ENCODE measurements at places on chromosomes 5 and 9.

GRCh38 chr9:133990366-133991213, 1.5 kb downstream of the VAV2 start:
- peak; percentile 55 for DNase-seq

GRCh38 chr5:170390472-170390871, 1.3 kb upstream of the KCNMB1 start:
- no peak for DNase-seq

DNA sequence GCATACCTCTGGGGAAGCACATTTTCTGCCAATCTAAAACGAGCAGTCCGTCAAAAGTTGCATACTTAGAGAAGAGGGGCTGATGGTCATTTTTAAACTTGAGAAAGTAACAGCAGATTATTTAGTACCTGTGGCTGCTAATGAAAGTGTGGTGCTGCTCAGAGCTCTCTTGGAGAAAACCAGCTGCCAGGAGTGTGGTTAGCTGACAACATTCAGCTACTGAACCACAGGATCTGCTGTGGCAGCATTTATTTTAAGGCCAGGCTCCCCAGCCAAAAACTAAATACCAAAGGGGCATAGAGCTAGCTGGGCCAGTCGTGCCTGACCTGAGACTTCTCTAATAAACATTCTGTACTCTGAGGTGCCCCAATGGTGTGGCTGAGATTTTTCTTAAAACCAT, 203.6 kb downstream of the EDIL3 start:
- DNase-seq = peak; percentile 17

DNA sequence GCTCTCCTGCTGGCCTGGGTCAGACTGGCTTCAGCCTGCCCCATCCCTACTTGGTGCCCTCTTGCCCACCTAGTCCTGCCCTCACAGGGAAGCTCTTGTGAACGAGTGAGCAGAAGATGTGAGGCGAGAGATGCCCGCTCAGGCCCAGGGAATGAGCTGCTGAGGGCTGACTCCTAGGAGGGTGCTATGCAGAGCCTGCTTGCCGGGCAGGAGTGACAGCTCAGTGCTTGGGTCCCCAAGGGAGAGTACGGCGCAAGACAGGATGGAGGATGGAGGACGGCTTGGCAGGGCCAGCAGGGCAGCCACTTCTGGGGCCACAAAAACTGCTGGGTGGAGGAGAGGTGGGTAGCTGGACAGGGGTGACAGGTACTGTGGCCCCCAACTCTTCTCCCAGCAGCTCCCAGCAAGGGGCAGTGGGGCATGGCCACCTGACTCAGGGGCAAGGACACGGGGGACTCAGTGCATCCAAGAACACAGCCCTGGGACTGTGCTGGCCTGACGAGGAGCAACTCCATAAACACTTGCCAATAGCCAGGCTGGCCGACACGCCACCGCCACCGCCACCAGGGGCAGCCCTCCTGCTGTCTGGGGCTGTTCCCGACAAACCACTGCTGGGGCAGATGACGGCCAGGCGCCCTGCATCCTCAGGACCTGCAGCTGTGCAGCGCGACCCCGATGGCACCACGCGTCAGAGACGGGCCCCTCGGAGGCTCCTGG, 55.6 kb upstream of the UBAC1 start:
- DNase-seq = no peak

DNA sequence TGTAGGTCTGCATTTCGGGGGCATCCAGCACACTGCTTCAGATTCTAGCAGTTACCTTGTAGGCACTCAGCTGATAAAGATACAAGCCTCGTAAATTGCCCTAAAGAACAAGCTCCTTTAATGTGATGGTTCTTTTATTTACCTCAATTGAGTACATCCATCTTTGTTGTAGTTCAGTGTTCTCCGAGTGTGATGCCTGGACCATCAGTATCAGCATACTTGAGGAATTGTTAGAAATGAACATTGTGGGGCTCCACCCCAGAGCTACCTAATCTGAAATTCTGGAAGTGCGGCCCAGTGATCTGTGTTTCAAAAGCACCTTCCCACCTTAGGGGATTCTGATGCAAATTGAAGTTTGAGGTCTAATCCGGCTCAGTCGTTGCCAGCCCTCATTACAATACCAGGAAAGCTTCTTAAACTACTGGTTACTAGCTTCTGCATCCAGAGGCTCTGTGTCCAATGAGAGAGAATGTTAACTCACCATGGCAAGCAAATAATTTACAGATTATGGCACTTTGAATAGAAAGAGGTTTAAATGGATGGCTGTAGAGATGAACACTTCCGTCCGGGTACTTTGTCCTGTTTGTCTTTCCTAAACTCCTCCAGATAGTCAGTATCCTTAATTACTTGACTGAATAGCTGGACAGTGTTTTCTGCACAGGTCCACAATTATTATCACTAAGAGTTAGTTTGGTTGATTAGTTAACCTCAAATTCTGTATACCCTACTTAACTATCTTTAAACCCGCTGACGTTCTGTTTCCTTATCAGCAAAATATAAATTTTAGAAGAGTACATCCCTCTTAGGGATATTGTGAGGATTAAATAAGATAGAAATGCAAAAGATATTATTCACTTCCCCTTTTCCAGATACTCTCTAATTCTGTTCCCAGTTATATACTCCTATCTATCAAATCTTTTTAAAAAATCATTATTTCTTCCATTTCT, 47.9 kb downstream of the RAI14 start:
- DNase-seq = no peak

GRCh38 chr9:72431036-72431435, 66.0 kb upstream of the ZFAND5 start:
- peak; percentile 5 for DNase-seq

DNA sequence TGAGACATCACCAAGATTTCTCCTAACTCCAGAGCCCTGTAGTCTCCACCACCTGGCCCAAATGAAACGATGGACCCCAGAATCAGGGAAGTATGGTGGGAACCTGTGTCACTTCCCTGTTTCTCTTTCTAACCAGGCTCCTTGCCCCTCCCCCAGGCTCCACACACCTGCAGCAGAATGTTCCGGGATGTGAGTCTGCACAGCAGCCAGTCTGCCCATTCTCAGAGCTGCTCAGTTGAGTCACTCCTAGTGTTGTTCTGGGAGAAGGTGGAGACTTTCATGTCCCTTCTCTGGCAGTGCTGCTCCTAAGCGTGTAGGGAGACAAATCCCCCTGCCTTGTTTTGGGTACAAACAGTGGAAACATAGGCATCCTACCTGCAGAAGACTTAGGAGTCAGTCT, 76.0 kb upstream of the XPA start:
- no peak for DNase-seq

DNA sequence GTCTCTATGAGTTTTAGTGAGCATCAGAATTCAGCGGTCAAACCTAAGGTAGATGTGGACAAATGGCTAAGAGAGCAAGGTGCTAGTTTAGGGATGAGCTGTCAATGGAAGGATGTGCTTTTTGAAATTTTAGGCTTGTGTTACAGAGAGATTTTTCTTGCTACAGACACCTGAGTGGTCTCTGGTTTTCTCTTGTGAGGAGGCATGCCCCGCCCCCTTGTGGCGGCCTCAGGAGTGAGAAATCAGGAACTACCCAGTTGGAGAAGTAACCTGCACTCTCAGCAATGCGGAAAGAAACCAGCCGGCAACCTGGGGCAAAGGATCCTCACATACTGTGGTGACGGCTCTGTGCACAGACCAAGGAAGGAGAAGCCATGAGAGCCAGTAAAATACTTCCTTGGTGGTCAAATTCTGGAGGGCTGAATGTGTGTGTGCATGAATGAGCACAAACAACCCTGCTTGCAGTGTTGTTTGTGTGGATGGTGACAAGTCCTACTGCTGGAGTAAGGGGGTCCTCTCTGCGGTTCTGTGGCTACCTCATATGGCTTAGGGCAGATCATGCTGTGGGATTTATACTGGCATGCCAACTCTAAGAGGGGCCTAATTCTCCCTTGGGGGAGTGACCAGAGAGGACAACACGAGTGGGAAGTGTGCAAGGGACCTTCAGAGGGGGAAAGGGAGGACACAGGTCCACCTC, 16.7 kb upstream of the HSD17B4 start:
- peak; percentile 33 for DNase-seq

DNA sequence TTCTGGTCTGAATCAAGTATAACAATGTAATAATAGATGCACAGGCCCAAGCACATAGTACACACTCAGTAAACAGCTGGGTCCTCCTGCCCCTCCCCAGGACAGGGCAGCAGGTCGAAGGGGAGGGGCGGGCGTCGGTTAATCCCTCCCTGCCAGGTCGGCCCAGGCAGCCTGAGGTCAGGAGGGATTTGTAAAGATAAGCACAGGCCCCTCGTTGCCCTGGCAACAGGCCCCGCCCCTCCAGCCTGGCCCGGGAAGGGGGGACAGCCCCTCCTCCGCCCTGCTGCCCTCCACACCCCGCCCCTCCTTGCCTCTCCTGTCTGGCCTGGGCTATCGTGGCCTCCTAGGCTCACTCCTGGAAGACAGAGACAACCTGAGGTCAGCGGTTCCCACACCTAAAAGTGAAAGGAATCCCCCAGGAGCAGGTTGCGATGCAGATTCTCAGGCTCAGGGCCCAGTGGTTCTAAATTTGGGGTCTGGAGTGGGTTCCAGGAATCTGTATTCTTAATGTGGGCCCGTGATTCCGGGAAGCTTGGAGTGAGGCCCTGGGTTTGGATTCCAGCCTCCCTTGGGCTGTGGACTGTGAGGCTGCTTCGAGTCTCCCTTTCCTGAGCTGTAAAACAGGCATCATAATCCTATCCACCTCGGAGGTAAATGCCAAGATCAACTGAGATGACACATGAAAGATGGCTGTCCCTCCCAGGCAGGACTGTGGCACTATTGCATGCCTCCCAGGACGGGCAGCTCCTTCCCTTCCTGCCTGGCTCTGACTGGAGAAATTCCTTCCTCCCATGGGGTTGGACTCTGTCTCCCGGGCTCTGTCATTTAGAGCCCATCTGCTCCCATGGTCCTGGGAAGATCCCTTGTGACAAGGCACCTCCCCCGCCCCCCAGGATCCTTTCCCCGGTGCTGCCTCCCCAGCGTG, 4.4 kb downstream of the CRB2 start:
- no peak for DNase-seq

- no peak for DNase-seq
Measured at GRCh38 chr5:80990527-80990926, 30.4 kb downstream of the RASGRF2 start.

DNA sequence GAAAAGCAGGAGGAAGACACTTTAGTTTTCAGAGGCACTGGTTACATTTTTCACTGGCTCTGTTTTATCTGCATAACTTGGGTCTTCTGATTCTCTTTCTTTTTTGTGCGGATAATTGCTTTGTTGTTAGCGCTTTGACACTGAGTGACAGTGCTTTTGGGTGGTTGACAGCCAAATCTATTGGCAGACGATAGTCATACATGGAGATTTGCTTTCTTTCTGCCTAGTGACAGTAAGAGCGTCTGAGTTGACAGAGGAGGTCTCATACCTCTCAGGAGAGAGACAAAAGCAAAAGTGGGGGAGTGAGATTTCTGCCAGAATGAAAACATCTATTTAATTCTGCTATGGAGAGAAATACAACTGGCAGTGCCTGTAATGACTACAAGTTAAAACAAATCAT, 2278.0 kb upstream of the WWC1 start:
- DNase-seq = no peak

- DNase-seq = no peak
Measured at GRCh38 chr5:131206772-131207171, 36.0 kb downstream of the LYRM7 start.

- DNase-seq = no peak
Measured at GRCh38 chr5:176822041-176822792, 11.9 kb downstream of the UNC5A start.

DNA sequence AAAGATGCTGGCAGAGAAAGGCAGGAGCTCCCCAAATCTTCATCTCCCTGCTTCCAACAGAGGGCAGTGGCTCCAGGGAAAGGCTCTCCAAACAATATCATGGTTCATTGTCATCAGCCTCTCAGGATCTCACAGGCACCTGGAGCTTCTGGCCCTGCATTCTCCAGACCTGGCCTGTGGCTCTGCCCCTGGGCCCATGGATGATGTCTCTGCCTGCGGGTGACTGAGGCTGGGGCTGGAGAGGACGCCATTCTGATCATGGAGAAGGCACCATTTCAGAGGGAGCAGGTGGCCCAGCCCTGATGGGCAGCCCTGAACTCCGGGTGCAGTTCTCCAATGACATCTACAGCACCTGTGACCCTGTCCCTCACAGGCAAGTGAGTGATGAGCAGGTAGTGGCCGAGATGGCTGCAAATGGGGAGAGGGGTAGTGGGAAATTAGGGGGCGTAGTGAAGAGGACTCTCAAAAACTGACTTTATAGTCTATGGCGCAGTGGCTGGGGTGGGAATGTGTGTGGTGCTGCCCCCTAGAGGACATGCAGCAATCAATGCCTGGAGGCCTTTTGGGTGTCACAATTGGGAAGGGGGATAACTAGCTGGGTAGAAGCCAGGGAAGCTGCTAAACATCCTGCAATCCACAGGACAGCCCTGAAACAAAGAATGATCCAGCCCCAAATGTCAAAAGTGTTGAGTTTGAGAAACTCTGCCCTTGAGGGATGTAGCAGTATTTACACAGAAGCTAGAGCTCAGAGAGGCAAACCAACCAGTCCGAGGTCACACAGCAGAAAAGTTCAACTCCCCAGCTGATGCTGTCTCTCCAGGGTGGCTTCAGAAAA, 3.2 kb downstream of the SH3PXD2B start:
- DNase-seq = peak; percentile 41

DNA sequence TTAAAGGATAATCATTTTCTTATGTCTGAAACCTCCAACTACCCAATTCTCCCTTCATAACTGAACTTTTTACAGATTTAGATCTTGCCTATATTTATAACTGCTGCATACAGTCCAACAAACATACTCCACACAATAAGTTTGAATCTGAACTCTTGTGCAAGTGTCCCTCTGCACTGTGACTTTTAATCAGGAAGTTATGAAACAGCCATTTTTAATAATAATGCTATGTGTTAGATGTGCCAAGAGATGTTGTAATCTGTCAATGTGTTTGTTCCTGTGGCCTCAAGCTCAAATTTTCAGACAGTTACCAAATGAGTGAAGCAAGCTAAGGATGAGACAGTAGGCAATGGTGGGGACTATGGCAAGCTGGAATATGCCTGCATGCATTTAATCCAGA, 57.6 kb upstream of the MTAP start:
- peak; percentile 86 for DNase-seq

GRCh38 chr5:100706776-100707175, 171.6 kb downstream of the FAM174A start:
- peak; percentile 2 for DNase-seq

- DNase-seq = no peak
Measured at GRCh38 chr5:113527746-113528145, 14.3 kb downstream of the YTHDC2 start.

DNA sequence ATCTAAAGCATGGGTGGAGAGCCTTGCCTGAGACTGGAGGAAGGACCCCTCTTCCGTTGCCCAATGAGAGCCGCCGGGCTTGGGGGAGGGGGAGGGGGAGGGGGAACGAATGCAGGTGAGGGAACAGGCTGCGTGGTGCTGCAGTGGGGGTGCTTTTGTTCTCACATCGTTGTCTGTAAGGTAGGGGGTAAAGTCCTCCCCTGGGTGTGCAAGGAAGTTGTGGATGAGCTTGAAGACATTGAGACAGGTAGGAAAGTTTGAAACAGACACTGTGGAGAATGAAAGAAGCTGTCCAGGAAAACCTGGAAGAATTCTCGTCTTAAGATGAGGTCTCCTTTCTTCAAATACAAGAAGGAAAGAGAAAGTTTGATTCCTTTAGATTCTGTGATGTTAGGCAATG, 94.1 kb upstream of the LIFR start:
- DNase-seq = no peak

Measured in fibroblast of skin of abdomen (primary cell).